ENCODE measurements at places on chromosomes 3 and 15. TPM values are rescaled to one million over a fixed set of nuclear protein-coding genes. Genes with fewer than 3 reads are reported as not detected.

- no peak overlapping the region for H3K4me3 ChIP-seq
- H3K4me1 ChIP-seq, result no peaks in the 10 kb centered on the region
- H3K36me3 ChIP-seq, result no peaks in the 10 kb centered on the region
- H3K27me3 ChIP-seq, result no peaks in the 10 kb centered on the region
- no peak overlapping the region for H3K27ac ChIP-seq
Measured at GRCh38 chr3:29718661-29719065, 437.8 kb downstream of the RBMS3 start.

DNA sequence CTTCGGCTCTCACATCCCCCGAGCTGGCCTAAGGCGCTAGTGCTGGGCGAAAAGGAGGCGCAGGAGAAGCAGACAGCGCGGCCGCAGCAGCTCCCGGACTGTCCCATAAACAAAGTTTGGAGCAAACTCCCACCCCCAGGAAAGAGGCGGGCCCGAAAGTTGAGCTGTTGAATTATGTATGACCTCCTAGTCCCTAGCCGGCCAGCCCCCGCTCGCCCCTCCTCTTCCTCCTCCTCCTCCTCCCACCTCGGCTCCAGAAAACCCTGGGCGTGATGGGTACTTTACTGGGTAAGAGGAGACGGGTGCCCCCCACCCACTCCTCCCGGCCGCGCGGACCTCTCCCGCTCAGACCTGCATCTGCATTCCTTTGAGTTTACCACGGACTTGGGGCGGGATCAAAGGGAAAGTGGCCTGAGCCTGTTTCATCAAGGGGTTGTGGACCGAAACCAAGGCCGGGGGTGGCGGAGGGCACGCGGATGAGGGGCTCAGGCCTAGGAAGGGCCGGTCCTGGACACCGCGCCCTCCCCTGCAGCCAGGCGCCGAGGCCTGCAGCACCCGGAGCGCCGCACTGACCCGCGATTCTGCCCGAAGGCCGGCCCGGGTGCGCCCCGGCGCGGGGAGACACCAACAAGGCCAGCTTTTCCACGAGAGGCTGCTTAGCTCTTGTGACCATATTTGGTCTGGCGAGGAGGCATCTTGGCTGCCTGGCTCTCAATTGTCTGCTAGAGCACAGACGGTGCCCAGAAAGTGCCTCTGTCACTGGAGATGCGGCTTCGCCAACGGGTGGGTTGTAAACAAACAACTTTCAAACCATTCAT lies at the start of gene WWTR1:
Gene WWTR1 (minus strand): TSS at position 100 of the 818 bp plus-strand sequence. CDS start 719 bp downstream, outside the sequence.
- peak within 1 kb of the TSS; percentile 43 for H3K27ac ChIP-seq
- peak; percentile 41 for DNase-seq
- H3K36me3 ChIP-seq, result no peaks in the 10 kb centered on the region
- no peaks in the 10 kb centered on the region for H3K27me3 ChIP-seq
- peaks cover 22% of the 10 kb centered on the region for H3K4me1 ChIP-seq

GRCh38 chr3:189908646-189909045 lies 212.1 kb downstream of the P3H2 start:
- no peak for DNase-seq
- H3K4me3 ChIP-seq, result no peak overlapping the region
- no peaks in the 10 kb centered on the region for H3K4me1 ChIP-seq
- H3K36me3 ChIP-seq, result no peaks in the 10 kb centered on the region

DNA sequence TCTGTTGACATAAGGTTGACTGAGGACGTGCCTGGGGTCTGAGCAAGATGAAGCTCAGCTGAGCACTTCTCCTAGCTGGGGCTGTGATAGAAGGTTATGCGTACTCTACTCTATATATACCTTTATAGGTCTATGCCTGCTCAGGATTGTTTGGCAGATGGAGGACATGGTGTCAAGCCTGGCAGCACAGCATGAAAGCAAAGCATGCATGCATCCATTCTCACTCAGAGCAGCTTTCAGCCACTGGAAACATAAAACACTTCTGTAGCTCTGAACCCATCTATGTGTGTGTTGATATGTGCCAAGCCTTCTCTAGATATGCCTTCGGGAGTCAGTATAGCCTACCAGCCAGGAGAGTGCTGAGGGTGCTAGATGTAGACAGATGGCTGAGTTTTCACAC lies 142.3 kb upstream of the NUDT16 start:
- no peaks in the 10 kb centered on the region for H3K4me1 ChIP-seq
- H3K27ac ChIP-seq, result no peak overlapping the region
- H3K4me3 ChIP-seq, result no peak overlapping the region
- no peaks in the 10 kb centered on the region for H3K27me3 ChIP-seq
- no peak for DNase-seq

DNA sequence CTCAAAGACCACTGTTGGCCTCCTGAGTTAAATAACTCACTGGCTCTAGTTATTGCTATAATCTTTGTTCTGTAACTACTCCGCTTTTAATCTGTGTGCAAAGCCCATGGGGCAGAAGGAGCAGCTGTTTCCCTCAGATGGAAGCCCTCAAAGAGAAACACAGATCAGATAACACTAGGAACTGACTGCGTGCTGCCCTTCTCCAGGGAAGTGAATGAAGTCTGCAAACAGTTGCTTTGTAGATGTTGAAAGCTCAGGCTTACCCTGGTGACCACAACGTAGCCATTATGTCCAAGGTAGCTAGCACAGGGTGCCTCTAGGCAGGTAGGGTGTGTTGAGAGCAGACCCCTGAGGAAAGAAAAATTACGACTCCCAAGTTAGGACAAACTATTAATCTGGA lies 152.3 kb upstream of the STAC start:
- H3K4me3 ChIP-seq, result no peak overlapping the region
- peaks cover 2% of the 10 kb centered on the region for H3K27me3 ChIP-seq
- no peak overlapping the region for H3K27ac ChIP-seq
- H3K36me3 ChIP-seq, result no peaks in the 10 kb centered on the region
- no peak for DNase-seq

DNA sequence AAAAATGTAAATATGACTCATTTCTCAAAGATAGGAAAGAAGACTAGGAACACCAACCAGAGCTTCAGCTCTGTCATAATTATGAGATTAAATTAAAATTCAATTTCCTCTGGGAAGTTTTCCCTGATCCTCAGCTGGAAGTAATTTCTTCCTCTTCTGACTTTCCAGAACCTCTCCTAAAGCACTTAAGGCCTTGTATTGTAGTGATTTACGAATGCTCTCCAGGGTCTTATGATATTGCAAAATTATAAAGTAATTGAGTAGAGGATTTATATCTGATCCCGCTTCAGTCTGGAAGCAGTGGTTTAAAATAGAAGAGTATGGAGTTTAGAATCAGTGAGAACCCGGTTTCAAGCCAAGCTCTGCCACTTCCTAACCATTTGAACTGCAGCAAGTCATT lies 279.8 kb downstream of the ZPLD1 start:
- no peak for DNase-seq
- H3K4me1 ChIP-seq, result no peaks in the 10 kb centered on the region
- no peak overlapping the region for H3K4me3 ChIP-seq
- no peak overlapping the region for H3K27ac ChIP-seq

The PIGBOS1 gene
- 14.6 TPM for total RNA-seq

The SERPINI2 gene
- total RNA-seq, result not detected

The ATP13A4 gene
- 8.8 TPM for total RNA-seq

The CPN2 gene
- total RNA-seq, result not detected

The KIF15 gene
- 1.4 TPM for total RNA-seq

The SPINT1 gene
- total RNA-seq, result 14.4 TPM

The VGLL3 gene
- not detected for total RNA-seq
